ENCODE measurements at places on chromosomes 1 and 21.

- DNase-seq, result no peak
Observed at GRCh38 chr1:168742386-168742785, 13.4 kb upstream of the DPT start.

DNA sequence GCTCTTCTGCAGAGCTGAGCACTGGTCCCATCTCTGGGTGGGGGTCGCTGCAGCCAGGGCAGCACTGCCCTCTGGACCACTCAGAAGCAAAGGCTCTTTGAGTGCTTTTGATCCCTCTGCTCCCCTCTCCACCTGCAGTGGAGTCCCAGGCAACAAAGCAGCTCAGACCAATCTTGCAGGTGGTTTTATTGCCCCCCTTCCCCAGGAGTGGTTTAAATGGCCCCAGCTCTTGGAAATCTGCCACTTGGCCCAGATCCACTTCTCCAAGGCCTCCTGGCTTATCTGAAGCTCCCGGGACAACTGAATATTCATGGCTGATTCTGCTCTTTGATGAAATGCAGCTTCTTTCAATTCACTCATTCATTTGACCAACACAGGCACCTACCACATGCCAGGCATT, 2.7 kb downstream of the STUM start:
- DNase-seq, result no peak

DNA sequence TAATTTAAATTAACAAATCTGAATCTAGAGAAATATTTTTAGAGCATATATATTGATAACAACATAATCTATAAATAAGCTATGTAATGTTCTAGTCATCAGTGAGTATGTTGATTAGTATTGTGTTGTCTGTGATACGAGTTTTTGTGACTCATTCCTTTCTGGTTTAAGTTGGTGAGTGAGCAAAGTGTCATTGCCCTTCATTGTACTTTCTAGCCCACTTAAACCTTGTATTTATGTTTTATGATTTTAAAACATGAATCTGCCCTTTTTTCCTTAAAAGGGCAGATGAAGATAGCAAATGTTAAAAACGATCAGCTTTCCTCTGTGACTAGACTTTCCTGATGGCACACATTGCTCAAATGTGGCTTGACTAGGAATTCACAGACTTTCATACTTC, 38.5 kb downstream of the MACO1 start:
- DNase-seq, result no peak

DNA sequence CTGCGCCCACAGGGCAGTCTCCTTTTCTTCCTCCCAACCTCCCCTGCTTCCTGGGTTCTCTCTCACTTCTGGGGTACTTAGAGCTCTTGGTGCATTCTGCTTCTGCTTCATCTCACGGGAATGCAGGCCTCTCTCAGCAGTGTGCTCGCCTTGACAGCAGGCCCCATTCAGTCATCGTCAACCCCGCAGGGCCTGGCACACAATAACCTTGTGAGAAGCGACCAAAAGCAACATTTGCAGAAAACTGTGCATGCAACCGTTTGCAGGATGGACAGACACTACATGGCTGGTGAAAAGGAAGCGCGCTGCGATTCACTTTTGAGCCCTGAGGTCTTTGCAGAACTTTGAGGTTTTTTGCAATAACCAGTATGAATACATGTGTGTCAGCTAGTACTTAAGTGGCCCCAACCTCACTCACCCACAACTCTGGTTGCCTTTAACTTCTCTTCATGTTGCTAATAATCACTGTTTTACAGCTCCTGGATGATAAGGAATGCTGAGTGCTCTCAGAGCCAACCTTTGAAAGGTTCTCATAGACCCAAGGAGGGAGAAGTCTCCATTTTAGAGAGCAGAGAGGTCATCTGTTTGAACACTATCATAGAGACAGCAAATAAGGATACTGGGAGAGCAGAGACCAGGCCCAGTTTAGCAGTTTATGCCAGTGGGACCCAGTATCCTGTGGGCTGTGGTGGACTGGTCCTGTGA, 2.5 kb upstream of the CD160 start:
- DNase-seq, result no peak
